Ascending aorta (tissue), 2 donors: ENCODE measurements at places on chromosomes 7 and 10.

- no peak for DNase-seq
Measured at GRCh38 chr7:93048136-93048930, 69.4 kb downstream of the SAMD9 start.

DNA sequence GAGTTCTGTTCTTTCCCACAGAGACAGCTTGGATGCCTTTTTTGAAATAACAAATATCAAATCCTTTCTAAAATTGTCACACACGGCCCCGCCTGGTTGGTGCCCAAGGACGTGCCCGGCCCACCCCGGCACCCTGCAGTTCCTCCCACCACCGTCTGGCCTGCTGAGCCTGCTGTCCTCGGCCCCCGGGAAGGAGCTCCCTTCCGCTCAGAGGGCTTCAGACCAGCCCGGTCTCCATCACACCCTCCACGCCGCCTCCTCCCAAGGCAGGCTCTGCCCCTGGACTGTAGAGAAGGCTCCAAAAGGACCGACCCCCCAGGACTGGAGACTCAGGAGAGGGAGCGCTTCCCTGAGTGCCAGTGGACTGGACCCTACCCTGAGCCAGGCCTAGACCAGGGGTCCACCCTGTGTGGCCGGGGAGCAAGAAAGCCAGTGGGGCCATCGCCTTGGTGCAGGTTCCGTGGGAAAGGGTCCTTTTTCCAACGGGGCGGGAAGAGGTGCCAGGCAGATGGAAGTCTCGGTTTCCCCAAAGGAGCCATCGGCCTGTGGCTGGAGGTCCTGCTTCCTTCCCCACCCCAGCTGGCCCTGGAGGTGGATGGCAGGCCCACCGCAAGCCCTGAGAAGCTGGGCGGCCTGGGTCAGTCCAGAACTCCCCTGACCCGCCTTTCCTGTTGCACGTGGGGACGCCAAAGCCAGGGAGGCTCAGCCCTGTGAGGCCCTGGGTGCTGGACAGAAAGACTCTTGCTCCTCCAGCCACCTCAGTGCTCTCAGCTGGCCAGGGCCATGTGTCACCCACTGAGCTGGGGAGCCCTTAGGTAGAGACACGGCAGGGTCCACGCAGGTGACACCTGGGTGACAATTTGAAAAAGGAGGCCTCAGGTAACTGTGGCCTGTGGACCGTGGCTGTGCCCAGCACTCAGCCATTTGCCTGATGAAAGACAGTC, 69.8 kb downstream of the PWWP2B start:
- DNase-seq, result no peak

GRCh38 chr7:44748045-44748947, at the start of gene ZMIZ2:
Gene ZMIZ2, plus strand, starts transcription at chr7:44748847. Its CDS starts 7,403 bp downstream, at chr7:44756250.
- DNase-seq, result peak; percentile 94

DNA sequence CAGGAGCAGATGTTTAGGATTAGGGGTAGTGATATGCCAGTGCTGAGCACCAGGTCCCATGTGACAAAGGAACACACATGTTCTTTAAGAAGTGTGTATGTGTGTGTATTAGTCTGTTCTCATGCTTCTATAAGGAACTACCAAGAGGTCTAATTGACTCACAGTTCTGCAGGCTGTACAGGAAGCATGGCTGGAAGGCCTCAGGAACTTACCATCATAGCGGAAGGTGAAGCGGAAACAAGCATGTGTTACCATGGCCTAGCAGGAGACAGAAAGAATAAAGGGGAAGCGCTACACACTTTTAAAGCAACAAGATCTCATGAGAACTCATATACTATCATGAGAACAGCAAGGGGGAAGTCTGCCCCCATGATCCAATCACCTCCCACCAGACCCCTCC, 22.8 kb upstream of the PDZD8 start:
- DNase-seq, result no peak

GRCh38 chr10:86446440-86446839, 75.2 kb downstream of the WAPL start:
- no peak for DNase-seq

GRCh38 chr10:3783682-3784432, 1.2 kb downstream of the KLF6 start:
- no peak for DNase-seq

DNA sequence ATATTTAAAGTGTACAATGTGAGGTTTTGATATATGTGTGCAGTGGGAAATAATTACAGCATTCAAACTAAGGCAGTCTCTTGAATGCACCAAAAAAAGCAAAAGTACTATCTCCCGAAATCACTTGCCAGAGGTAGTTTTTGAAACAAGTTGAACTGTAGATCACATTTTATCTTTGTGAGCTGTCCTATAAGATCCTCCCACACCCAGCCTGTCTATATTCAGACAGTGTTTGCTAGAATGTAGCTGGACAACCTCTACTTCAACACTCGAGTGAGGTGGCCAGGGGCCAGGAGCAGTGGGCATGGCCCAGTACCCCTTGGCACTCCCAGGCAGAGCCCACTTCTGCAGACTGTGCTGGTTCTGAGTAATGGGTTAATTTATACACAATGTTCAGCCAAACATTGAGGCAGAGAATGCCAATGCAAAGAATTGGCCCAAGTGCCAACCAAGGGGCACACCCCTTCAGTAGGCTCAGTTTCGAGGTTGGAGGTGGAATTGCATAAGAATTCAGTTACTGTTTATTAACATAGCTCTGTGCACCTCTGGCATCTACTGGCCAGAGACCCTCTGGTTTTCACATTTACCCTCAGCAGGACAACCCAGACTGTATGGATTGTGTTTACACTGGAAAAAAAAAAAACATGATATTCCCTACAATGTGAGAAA, 70.5 kb downstream of the AHR start:
- no peak for DNase-seq
